Hippocampal formation (tissue), 2 donors: ENCODE measurements at places on chromosomes 2 and 18.

DNA sequence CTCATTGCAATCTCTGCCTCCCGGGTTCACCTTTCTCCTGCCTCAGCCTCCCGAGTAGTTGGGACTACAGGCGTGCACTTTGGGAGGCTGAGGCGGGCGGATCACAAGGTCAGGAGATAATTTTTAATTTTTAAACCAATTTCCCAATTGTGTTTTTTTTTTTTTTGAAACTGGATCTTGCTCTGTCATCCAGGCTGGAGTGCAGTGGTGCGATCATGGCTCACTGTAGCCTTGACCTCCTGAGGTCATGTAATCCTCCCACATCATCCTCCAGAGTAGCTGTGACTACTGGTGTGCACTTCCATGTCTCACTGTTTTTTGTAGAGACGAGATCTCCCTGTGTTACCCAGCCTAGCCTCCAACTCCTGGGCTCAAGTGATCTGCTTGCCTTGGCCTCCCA lies 49.3 kb downstream of the GLS start:
- no peak for DNase-seq

GRCh38 chr2:149544692-149545091 lies 42.9 kb downstream of the MMADHC start:
- no peak for DNase-seq

- no peak for DNase-seq
These were observed 364.0 kb upstream of the SLC14A2 start for GRCh38 chr18:45251236-45251635.

DNA sequence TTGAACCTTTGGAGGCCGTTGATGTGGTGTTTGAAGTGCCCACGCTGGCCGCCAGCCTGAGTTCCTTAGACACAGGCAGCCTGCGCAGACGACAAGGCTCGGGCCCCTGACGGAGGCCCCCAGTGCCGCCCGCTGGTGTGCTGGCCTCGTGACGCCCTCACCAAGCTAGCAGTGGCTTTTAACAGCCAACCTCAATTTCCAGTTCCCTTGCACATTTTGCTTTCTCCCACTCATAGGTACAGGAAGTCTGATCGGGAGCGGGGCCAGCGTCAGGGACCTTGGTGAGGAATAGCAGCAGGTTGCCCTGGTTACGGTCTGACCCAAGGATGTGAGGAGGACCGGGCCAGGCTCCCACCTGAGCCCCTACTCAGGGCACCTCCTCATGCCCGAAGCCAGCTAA lies 207.6 kb upstream of the RAB12 start:
- DNase-seq, result no peak

DNA sequence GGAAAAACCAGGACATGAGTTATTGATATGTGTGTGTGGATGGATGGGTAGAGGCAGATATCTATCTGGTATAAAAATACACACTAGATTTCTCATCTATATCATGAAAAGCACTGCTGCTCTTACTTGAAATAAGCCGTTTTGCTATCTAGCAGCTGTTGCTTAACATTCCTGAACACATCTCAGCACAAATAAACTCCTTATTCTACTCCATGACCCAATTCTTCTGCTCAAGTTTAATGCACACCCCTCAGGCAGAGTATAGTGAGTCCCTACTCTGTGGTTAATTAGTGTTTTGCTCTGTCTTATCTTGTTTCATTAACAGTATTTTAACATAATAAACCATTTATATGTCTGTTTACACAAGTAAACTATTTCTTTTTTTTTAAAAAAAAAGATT lies 134.2 kb downstream of the CBLN2 start:
- DNase-seq, result no peak

DNA sequence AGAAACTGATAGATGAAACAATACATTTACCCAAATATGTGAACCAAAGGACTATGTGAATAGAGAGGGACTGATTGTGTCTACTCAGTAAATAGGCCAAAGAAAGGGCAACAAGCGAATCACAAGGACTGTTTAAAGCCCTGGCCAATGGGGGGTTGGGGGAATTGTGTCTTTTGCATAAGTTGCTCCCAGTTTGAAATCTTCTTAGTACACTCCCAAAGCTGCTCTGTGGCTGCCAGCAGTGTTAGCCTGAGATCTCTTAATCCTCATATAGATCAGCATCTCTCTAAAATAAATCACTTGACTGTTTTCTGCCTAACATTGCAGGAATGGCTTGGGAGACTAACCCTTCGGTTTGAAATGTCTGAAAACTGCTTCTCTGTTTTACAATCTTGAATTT lies 236.4 kb downstream of the PLCL1 start:
- no peak for DNase-seq

DNA sequence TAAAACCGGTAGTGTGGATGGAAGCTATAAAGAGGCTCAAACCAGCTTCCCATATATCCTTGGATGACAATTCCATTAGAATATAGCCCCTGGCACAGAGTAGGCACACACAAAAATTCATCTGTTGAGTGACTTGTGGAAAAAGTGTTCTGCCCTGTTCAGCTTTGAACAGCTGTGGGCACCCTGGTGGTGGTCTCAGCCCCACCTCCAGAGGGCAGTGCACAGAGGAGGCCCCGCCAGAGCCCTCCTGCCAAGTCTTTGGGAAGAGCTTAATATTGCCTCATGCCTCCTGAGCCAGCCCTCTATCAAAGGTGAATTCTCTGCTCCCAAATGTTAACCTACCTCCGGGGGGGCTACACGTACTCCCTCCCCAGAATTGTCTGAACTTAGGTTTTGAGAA lies 30.4 kb downstream of the EPAS1 start:
- DNase-seq, result no peak
